ENCODE measurements at places on chromosomes 1 and 21. TPM values are rescaled to one million over a fixed set of nuclear protein-coding genes. Genes with fewer than 3 reads are reported as not detected.
A peak's percentile ranks its signal among the peaks of the same experiment; 100 is the strongest.

- DNase-seq = no peak
Observed at GRCh38 chr1:37181425-37181824, 147.1 kb upstream of the GRIK3 start.

DNA sequence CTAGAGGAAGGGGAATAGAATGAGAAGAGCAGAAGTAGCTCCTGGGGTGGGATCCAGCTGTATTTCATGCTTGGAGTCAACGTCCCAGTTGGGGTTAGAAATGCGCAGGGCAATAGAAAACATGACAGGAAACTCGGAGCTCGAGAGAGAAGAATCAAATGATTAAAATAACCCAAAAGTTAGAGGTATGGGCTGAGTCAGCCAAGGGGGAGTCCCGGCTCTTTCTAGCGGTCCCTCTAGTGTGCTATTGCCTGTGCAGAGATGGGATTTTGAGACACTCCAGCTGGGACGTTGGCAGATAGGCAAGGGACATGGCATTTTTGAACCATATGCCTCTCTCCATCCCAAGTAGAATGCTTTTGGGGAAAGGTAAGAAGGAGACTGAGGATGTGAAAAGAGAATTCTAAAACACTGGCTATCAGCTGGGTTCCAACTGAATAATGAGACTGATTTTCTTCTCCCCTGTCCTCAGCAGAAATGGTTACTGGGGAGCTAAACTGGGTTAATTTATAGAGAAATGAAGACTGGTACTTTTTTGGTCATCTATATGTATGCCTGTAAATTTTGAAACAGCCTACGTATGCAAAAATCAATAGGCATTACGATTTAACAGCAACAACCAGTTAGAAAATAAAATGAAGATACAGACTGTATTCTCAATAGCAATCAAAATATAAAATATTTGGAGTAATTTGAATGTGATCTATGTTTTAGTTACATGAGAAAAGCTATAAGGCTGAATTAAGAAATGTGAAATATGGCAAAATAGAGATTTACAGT, 7.0 kb upstream of the VPS26C start:
- DNase-seq = no peak

DNA sequence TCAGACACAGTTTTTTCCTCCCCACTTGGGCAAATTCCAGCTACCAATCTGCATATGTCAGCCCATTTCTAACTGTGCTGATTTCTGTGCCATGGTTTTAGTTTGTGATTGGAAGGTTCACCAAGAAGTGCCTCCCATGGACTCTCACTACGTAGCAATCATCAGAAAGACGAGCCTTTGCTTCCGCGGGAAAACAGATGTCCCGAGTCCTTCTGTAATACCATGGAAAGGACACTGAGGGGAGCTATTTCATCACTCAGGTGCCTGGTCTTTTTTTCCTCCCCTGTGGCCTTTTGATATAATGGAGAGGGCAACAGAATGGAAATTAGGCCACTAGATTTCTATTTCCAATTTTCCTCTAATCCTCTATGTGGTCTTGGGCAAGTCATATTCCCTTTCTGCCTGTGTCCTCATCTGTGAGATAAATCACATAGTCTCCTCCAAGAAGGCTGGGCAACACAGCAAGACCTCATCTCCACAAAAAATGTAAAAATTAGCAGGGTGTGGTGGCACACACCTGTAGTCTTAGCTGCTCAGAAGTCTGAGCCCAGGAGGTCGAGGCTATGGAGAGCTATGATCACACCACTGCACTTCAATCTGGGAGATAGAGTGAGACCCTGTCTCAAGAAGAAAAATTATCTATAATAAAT, 24.8 kb downstream of the LEMD1 start:
- peak; percentile 56 for DNase-seq

- peak; percentile 36 for DNase-seq
Observed at GRCh38 chr1:1510912-1511532, 940 bp upstream of the ATAD3A start.

Gene IQGAP3
- total RNA-seq = 1.7 TPM

DNA sequence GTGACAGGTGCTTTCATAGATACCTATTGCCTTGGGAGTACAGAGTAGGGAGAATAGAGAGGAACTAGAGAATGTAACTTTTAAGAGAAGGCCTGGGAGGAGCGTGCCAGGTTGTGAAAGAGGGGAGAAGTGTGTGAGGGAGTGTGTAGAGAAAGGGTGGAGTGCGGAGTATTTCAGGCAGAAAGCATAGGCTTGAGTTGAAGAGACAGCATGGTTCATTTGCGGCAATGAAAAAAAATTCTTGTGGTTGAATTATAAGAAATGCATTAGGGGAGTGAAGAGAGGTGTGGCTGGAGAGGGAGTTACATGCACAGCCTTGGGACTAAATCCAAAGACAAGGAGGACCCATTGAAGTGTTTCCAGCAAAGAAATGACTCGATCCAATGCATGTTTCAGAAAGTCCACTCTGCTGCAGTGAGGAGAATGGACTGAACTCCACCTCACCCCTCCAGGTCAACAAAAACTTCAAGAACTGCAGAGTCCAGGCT, 81.7 kb upstream of the ADAM30 start:
- no peak for DNase-seq

GRCh38 chr1:22323846-22324504, 127.7 kb upstream of the ZBTB40 start:
- no peak for DNase-seq

Gene LSM10
- 11.5 TPM for total RNA-seq

GRCh38 chr1:170929835-170930554, 5.3 kb upstream of the MROH9 start:
- peak; percentile 63 for DNase-seq

DNA sequence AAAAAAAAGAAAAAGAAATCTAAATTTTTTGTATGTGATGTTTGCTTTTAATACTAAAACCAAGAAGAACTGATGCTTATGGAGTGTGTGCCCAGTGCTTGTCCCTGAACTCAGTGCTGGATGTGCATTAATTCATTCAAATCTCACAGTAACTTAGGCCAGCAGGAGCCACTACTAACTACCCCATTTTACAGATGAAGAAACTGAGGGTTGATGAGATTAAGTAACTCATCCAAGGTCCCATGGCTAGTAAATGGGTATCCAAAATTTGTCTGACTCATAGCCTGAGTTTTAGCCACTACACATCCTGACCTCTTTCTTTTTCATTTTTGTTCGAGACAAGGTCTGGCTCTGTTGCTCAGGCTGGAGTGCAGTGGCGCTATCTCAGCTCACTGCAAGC, 127.9 kb downstream of the CCDC185 start:
- no peak for DNase-seq

DNA sequence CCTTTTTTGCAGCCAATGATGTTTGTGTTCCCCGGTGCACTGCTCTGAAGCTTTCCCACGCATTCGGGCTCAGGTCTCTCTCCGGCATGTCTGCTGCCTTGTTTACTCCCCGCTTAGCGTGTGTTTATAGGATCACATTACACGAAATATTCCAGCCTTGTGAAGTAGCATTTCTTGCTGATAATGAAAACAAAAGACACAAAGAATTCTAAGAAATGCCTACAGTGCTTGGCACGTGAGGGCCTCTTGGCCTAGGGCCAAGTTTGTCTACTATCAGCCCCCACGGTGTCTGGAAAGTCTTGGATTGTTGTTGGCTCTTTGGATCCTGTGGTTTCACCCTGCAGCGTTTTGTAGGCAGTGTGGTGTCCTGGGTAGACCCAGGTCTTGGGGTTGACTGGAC, 11.2 kb upstream of the GSTM4 start:
- DNase-seq = no peak

Gene MMEL1
- 0.13 TPM for total RNA-seq

Gene SLC30A10
- total RNA-seq = under 0.01 TPM

Measured in bronchial epithelial cell (primary cell).